EH (cell line): ENCODE measurements at places on chromosomes 11 and 22.

GRCh38 chr11:114779189-114779588, 100.9 kb downstream of the NXPE2 start:
- DNase-seq, result no peak

DNA sequence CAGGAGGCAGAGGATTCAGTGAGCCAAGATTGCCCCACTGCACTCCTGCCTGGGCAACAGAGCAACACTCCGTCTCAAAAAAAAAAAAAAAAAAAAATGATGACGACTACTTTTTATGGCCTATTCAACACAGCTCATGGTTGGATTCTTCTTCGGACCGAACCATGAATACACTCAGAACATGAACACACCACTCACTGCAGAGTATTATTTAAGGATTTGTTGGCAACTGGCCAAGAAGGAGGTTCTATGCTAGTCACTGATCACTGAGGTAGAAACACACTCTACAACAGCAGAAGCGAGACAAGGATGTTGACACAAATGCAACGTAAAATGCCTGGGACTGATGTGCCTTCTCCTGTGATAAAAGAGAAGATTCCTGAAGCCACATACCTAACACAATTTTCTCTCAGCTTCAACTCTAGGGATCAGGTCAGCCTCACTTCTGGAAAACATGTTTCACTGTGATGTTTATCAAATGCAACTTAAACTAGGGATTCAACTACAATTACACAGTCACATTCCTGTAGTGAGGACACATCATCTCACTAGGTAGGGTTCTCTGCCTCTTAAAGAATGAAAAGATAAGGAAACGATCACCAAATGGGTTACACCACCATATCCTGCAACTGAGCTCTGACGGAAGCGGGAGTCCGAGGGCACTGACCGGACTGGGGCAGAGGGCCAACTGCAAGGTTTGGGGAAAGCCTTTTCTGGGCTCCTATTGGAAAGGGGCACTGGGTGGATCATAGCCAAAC, 82.5 kb downstream of the SGSM3 start:
- peak; percentile 22 for DNase-seq

DNA sequence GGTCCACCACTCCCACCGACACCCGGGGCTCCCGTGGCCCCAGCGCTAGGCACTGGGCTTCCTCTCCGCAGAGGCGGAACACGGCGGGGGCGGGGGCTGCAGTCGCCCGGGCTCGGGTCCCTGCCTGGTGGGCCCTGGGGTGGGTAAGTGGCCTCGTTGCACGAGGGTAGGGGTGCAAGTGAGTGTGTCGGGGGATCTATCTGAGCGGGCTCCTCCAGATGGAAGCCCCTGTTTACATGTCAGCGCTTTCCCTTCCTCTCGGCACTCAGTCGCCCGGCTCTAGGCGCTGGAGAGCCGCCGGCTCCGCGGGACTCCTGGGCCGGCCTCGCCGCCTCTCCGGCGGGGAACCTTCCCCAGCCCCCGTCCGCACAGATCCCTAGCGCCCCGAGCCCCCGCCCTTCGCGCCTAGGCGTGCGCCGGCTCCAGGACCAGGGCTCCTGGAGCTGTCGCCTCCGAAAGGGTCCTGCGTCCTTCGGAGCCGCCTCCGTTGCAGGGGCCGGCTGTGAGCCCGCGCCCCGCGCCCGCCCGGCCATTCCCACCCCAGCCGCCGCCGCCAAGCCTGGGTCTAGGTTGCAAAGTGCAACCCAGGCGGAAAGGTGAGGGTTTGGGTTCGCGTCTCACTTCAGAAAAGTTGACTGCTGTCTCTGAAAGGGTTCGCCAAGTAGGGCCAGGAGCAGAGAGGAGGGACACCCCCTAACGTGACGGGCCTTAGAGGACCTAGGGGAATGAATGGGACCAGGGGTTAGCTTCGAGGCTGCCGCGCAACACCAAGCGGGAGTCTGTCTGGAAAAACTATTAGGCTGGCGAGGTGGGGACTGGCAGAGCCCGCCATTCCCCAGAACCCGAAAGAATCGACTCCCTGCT, 978 bp downstream of the FLI1 start:
- DNase-seq, result peak; percentile 43

- peak; percentile 95 for DNase-seq
Observed at GRCh38 chr11:65452806-65453490, 30.4 kb downstream of the NEAT1 start.

DNA sequence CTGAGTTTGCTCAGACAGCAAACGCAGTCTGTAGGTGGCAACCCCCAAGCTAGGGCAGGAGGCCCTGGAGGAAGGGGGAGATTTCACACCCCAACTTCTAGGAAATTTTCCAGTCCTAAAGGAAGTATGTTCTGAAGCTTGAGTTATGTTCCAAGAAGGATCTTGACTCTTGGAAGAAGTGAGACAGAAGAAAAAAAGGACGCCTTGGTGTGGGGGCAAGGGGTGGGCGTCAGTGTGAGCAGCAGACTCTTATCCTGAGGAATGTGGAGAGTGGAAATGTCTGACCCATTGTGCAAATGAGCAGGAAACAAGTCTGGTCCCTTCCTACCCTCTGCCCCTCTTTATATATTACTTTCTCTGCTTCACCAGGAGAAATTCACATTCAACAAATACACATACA, 368.5 kb upstream of the NARS2 start:
- DNase-seq, result no peak

DNA sequence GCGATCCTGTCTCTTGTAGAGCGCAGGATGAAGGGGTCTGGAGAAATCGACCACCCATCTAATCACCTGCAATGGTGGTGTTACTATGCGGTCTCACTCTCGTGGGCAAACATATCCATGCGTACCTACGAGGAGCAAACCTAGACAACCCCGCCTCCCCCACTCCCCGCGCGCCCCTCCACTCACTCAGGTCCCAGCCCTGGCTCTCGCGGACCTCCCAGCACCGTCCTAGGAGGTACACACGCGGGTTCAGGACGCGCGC, 887 bp downstream of the TRPC6 start:
- no peak for DNase-seq

DNA sequence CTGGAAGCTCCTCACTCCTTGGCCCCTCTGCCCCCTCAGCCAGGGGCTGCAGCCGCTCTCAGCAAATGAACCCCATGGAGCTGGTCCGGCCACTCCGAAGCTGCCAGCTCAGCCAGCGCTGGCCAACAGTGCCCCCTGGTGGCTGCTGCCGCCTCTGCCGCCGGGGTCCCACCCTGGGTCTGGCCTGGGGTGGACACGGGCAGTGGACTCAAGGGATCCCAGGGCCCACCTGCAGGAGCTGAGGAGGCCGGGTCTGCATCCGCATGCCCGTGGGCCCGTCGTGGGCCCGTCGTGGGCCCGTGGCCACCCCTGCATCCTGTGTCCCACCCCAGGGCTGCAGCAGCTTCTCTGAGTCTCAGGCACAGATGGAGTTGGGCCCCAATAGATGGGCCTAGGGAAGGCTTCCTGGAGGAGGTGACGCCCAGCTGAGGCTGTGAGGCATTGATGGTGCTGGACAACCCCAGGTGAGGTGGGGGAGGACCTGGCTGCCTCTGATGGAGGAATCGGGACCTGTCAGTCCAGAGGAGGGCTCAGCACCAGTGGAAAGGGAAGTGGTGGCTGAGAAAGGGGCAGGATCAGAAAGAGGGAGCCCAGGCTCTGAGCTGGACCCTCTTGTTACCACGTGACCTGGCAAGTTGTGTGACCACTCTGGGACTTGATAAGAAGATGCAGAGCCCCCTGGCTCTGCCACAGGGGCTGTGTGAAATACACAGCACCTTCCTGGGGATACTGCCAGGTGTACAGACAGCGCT, 522.3 kb downstream of the BRD1 start:
- no peak for DNase-seq

DNA sequence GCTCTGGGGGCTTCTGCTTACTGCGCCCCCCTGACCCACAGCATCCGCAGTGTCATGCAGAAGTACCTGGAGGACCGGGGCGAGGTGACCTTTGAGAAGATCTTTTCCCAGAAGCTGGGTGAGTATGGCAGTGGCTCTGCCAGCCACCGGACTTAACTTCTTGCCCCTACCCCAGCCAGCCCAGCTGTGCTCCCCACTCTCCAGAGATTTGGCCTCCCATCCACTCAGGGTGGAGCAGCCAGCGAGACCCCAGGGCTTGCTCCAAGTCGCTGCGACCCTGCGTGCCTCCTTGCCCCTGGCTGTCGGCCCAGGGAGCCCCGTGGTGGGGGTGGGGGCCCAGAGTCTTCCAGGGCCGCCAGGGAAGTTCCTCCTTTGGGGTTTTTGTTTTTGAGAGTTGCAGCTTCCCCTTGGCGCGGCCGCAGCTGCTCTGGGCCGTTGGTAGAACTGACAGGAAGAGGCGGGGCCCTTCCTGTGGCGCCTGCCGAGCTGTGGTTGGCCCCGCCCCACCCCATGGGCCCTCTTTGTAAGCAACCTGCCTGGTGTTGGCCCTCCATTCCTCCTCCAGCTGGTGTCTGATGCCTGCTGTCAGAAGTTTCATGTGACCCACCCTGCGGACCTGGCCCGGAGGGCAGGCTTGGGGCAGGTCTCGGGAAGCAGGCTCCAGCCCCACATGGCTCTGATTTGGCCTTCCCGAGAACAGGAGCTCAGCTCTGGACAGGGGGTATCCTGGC, 11.1 kb downstream of the GRK2 start:
- peak; percentile 74 for DNase-seq

- DNase-seq, result no peak
Observed at GRCh38 chr11:12927886-12928285, 81.2 kb upstream of the RASSF10 start.

GRCh38 chr11:14773755-14774154, 118.3 kb downstream of the CYP2R1 start:
- DNase-seq, result no peak

- peak; percentile 84 for DNase-seq
Observed at GRCh38 chr11:3920148-3920852, 64.8 kb downstream of the STIM1 start.

GRCh38 chr11:114683007-114683406, 4.7 kb downstream of the NXPE2 start:
- DNase-seq, result no peak

DNA sequence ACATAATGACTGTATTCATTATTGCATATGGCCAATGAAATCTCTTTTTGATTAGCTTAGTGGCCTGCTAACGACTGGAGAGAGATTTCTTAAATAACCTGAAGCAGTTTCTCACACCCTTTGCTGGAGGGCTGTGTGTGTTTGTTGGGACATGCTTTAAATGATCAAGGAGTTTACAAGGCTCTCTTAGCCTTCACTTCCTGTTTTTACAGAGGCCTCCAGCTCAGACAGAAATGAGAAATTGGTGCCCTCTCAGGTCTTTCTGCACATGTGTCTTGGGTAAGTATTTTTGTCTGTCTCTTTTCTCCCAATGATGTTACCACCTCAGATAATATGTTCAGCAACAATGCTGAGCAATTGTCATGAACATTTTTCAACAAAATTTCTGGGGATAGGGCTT, 884.4 kb upstream of the CNTN5 start:
- no peak for DNase-seq

GRCh38 chr11:68471360-68472340, 11.1 kb downstream of the PPP6R3 start:
- DNase-seq, result peak; percentile 48

DNA sequence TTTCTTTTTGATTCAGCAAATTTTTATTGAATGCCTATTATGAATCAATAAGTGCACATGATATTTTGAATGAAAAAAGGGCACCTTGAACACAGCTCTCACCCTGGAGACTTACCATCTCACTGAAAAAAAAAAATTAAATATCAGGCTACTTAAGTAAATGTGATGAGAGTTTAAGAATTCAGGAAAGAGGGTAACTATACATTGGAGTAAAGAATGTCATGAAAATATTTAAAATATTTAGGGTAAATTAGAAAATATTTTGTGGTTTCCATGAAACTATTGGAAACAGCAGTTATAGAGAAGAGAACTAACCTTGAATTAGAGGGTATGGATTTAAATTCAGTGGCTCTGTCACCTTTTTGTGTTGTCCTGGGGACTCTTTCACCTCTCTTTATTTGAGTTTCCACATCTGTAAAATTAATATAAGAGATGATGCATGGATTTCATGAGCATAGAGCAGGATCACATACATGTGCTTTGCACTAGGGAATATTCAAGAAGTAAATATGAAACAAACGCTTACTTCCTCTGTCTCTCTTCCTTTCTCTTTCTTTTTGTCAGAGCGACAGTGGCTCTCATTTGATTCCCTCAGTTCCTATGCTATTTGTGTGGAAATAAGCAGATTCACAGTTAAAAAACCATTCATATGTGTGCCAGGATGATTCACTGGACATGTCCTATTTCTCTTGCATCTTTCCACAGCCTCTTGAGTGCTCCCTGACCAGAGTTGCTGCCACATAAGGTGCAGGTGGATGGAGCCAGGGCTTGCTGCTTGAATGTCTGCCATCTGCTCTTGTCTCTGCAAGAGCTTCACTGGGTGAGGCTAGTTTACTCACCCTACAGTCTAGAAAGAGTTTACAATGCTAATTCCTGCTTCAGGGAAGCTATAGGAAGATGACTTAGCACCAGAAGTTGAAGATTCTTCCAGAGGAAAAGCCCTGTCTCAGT, 533.1 kb downstream of the ETS1 start:
- peak; percentile 47 for DNase-seq

- DNase-seq, result no peak
Observed at GRCh38 chr11:131538322-131538721, 167.9 kb downstream of the NTM start.

- DNase-seq, result peak; percentile 47
Observed at GRCh38 chr11:131408025-131408640, 37.7 kb downstream of the NTM start.

GRCh38 chr11:67317888-67318555, 14.7 kb downstream of the SSH3 start:
- DNase-seq, result no peak

DNA sequence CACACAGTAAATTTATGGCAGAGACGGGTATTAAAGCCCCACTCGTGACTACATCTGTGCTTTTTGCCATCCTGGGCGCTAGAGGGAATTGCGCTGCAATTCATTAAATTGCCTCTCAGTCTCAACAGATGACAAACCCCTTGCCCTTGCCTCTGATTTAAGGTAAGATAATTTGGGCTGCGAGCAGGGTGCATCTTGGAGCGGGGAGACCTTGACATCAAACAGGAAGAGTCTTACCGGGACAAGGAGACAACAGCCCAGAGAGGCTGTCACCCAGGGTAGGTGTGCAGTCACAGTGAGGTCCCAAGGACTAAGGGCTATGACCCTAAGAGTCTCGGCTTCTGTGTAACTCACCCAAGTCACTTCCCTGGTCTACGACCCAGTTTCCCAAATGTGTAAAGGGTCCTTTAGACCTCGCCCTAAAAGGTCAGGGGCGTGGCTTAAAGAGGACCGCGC, 449 bp upstream of the TOM1 start:
- DNase-seq, result peak; percentile 39

DNA sequence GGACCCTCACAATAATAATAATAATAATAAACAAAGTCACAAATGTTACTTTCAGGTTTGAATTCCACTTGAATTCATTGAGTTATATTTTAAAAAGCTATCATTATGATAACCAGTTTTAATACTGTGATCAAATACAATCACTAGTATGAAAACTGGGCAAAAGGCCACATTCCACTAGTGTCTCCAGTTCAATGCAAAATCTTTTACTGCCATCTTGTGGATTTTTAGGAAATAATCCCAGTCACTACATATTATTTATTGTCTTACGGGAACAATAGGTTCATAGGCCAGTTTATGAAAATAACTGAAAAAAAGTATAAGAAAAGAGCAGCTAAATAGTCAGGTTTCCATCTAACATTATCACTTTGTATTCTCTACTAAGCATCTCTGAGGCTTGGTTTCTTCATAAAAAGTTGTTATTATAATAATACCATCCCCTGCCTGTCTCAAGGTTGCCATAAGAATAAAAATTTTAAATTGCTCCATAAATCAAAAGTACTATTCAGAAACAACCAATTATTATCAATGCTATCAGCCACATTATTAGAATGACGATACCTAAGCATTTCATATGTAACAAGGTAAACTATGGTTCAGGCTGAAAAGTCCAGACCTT, 533.9 kb upstream of the CCDC90B start:
- peak; percentile 77 for DNase-seq
